ENCODE measurements at places on chromosomes 6 and 20.

DNA sequence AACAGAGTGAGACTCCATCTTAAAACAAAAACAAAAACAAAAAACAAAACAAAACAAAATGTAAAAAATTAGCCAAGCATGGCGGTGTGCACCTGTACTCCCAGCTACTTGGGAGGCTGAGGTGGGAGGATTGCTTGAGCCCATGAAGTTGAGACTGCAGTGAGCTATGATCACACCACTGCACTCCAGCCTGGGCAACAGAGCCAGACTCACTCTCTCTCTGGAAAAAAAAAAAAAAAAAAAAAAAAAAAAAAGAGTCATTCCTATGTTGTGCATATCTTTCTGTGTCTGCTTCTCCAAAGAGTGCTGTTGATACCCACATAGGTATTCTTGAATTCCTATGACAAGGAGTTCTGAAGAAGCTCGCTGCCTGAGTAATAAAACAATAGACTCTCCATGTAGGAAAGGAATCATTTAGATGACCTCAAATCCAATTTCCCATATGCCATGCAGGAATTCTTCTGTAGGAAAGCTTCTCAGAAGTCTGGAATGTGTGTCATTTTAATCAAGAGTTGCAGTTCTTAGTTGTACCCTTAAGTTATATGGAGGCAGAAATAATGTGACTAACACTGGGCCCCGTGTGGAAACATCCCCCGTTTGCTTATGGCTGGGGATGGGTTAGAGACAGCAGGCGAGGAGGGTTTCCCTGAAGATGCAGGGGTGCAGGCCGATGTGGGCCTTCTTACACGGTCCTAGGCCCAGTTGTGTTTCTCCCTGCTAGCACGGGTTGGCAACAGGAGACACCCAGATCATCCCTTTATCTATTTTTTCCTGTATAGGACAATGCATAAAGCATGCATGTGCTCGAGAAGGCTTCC is 79.4 kb downstream of the ZDHHC14 start:
- no peak for DNase-seq

GRCh38 chr20:41361757-41362747 is 4.6 kb downstream of the EMILIN3 start:
- no peak for DNase-seq

DNA sequence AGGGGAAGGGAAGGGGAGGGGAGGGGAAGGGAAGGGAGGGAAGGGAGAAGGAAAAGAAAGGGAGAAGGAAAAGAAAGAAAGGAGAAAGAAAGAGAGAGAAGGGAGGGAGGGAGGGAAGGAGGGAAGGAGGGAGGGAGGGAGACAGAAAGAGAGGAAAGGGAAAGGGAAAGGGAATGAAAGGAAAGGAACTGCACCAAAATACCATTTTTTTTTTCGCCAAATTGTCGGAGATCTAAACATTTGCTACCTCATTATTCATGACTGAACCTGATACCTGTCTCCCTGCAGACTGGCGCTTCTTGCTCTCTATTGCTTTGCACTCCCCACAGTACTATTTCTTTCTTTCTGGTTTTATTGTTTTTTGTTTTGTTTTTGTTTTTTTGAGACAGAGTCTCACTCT is 117.3 kb upstream of the LGSN start:
- no peak for DNase-seq

DNA sequence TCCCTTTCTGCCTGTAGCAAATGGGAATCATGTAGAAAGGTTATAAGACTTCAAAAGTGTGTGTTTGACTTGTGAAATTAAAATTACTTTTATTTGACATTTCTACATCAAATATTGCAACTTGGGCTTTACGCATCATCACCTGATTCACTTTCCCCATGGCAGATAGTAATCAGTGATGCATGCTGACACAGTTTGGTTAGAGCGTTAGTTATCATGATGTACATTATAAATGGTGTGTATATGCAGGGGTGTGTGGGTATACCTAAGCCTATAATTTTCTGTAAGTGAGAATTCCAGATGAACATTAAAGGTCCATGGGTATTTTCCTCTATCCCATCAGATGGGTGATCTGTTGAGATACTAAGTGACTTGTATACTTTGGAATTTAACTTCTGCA is 141.5 kb downstream of the KLHL32 start:
- no peak for DNase-seq

DNA sequence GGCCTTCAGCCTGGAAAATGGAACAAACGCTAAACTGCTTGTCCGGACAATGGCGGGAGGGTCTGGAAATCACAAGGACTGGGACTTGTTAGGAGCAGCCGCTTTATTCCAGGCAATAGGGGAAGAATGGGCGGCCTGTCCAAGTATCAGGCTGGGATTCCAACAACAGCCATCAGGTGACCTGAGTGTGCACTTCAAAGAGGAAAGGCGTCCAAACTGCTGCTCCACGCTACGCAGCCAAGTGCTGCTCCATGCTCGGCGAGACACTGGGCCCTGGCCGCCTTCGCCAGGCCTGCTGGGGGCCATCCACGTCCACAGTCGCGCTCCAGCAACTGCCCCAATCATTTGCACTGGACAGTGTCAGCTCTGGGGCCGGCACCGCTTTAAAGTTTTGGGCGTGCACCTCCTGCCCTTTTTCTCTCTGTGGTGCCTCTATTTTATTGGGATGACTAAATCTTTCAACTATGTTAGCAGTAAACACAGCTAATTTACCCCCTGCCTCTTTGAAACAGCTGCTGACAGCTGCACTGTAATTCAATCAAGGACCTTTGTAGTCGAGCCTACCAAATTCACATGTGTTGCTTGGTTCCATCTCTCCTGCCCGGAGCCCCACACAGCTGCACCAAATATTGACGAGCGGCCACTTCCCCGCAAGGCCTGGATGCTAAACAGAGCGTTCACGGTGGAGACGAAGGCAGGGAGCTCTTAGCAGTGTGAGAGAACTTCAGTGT is 98.3 kb downstream of the BMP7 start:
- no peak for DNase-seq

DNA sequence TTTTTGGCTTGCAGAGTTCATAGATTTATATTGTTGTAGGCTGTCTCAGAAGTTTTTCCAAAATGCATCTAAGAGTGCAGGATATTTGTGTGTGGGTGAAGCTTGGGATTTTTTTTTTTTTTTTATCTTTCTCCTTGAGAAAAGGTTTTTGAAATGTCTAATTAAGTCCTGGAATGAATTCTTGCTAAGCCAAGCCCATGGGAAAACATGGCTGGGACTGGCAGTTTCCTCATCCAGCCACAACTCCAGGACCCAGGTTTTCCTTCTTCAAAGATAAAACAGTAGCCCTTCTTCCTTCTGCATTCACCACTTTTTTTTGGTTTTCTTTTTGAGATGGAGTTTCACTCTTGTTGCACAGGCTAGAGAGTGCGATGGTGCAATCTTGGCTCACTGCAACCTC is 242.5 kb upstream of the JAG1 start:
- no peak for DNase-seq

- DNase-seq, result no peak
These were observed 71.4 kb upstream of the PCSK2 start for GRCh38 chr20:17155401-17155800.

- DNase-seq, result no peak
These were observed 6.7 kb downstream of the RWDD2A start for GRCh38 chr6:83199863-83200225.

GRCh38 chr6:13428583-13429405 is 58.6 kb downstream of the GFOD1 start:
- no peak for DNase-seq

DNA sequence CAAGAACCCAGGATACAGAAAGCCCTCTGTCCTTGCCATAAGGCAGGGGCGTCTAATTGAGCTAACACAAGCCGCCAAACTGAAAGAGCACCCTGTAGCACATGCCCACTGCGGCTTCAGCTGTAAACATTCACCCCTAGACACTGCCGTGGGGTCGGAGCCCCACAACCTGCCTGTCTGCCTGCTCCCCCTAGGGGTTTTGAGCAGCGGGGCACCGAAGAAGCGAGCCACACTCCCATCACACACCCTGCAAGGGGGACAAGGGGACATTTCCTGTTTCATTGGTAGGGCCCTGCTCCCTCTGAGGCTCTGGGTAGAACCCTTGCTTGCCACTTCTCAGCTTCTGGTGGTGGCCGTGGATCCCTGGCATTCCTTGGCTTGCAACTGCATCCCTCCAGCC is 45.2 kb upstream of the BCLAF1 start:
- DNase-seq, result no peak

DNA sequence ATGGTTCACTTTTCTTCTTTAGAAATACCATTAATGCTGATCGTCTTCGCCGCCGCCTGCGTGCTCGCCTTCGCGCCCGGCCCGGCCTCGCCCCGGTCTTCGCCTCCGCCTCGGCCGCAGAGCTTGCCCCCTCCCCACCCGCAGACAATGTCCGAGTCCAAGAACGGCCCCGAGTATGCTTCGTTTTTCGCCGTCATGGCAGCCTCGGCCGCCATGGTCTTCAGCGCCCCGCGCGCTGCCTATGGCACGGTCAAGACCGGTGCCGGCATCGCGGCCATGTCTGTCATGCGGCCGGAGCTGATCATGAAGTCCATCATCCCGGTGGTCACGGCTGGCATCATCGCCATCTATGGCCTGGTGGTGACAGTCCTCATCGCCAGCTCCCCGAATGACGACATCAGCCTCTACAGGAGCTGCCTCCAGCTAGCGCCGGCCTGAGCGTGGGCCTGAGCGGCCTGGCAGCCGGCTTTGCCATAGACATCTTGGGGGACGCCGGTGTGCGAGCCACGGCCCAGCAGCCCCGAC is 4.8 kb upstream of the PRPH2 start:
- no peak for DNase-seq

DNA sequence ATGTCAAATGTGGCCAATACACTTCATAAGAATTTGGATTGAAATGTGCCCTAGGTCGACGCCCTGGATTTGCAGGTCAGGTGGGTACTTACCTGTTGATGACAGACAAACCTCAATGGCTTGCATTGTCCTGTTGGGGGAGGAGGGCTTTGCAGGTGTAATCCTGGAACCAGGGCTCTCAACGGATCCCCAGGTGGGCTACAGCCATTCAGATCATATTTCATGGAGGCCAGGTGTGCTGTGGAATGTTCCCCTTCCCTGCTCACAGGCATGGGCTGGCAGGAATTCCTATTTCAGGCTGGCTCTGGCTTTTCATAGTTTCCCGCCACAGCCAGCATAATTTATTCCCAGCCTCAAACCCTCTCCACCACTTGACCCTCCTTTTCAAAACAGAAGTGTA is 254.7 kb downstream of the SMOC2 start:
- no peak for DNase-seq

- DNase-seq, result no peak
These were observed 158.0 kb upstream of the TCF21 start for GRCh38 chr6:133730881-133731280.

DNA sequence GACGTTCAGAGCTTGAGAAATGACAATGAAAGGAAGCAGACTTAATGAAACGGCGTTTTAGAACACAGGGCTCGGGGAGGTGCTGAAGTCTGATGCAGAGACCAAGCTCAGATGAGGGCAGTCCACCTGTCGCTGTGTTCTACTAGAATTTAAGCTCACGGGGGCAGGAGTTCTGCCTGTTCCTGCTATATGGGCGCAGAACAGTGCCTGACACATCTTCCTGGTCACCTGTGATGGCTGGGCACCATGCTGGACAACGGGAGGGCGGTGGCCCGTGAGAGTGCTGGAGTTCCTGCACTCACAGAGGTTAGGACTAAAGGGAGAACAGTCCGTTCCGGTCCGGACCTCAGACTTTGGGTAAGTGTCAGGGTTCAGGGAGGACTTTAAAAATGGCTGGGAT is 130.6 kb downstream of the ERMARD start:
- DNase-seq, result no peak

DNA sequence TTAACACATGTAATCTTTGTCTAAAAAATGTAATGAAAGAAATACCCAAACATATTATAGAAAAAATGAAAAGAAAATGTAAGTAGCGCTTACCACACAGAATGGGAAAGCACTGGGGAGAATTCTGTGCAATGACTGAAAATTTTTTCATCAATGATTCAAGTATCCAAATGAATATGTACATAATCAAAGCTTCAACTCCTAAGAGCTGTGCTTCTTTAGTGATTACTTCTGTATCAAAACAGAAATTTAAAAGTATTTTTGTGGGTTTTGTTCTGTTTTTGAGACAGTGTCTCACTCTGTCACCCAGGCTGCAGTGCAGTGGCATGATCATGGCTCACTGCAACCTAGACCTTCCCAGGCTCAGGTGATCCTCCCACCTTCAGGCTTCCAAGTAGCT is 13.7 kb downstream of the LMBRD1 start:
- DNase-seq, result no peak

GRCh38 chr20:48800177-48800576 is 27.6 kb downstream of the PREX1 start:
- DNase-seq, result no peak

- no peak for DNase-seq
These were observed 122.1 kb upstream of the TRAF3IP2 start for GRCh38 chr6:111727802-111728201.

DNA sequence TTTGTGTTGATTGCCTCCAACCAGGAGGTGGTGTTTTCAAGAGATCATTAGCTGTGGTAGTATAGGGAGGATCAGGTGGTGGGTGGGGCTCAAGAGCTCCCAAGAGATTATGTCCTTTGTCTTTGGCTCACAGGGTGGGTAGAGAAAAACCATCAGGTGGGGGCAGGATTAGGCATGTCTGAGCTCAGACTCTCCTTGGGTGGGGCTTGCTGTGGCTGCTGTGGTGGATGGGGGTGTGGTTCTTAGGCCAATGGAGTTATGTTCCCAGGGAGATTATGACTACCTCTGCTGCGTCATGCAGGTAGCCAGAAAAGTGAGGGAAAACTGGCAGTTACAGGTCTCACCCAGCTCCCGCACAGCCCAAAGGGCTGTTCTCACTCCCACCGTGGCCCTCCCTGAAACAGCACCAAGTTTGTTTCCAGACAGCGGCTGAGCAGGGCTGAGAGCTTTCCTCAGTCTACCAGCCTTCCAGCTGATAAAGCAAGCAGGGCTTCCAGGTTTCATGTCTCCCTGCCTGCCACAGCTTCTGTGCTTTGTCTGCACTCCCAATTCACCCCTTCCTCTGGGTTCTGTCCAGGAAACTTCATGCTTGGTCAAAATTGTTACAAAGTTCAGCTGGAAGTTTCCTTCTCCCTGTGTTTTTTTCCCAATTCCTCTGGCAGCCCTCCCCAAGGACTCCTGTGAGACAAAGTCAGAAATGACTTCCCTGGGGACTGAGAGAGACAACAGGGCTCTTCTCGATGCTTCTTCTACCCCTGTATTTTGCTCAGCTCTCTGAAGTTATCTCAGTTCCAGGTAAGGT is 481.1 kb upstream of the MAN1A1 start:
- DNase-seq, result no peak

- no peak for DNase-seq
These were observed 41.4 kb upstream of the LAMA2 start for GRCh38 chr6:128841518-128841917.

- DNase-seq, result no peak
These were observed 33.1 kb upstream of the CNKSR3 start for GRCh38 chr6:154543628-154544027.
